ENCODE measurements at places on chromosomes 16 and 17. TPM values are rescaled to one million over a fixed set of nuclear protein-coding genes. Genes with fewer than 3 reads are reported as not detected.

SCGB1C2 gene
- total RNA-seq, result not detected

GP1BA gene
- total RNA-seq, result not detected

PLEKHH3 gene
- 8.2 TPM for total RNA-seq

HSD17B1 gene
- 0.39 TPM for total RNA-seq

FKBP10 gene
- 384 TPM for total RNA-seq

HOXB13 gene
- total RNA-seq, result not detected

ARHGDIG gene
- 0.22 TPM for total RNA-seq

PYDC1 gene
- total RNA-seq, result not detected

RBFOX1 gene
- not detected for total RNA-seq

KCNAB3 gene
- total RNA-seq, result 0.52 TPM

RAB34 gene
- total RNA-seq, result 196 TPM

RCVRN gene
- not detected for total RNA-seq

ANKRD40CL gene
- total RNA-seq, result not detected

SLX1B gene
- 11.6 TPM for total RNA-seq

KRT31 gene
- total RNA-seq, result not detected

TMIGD1 gene
- total RNA-seq, result not detected

AOC3 gene
- 0.13 TPM for total RNA-seq

PYCARD gene
- total RNA-seq, result 43.9 TPM

BTBD17 gene
- total RNA-seq, result not detected

NR1D1 gene
- 4.0 TPM for total RNA-seq

MYH1 gene
- total RNA-seq, result not detected

SLC52A1 gene
- not detected for total RNA-seq

QRICH2 gene
- 2.3 TPM for total RNA-seq

MT1E gene
- total RNA-seq, result 50.9 TPM

C16orf87 gene
- total RNA-seq, result 8.6 TPM

ERN1 gene
- total RNA-seq, result 9.4 TPM

PRPSAP2 gene
- total RNA-seq, result 30.2 TPM

SPNS2 gene
- 1.3 TPM for total RNA-seq

NEUROD2 gene
- total RNA-seq, result not detected

NKD1 gene
- 0.78 TPM for total RNA-seq

MPP2 gene
- total RNA-seq, result 3.9 TPM

SLC6A2 gene
- not detected for total RNA-seq

PRR15L gene
- total RNA-seq, result 0.11 TPM

EME1 gene
- 3.0 TPM for total RNA-seq

Measured in articular chondrocyte of knee joint (primary cell).